ENCODE measurements at places on chromosomes 11 and 22.

- DNase-seq = no peak
Observed at GRCh38 chr11:2520736-2521035, 75.9 kb downstream of the KCNQ1 start.

- no peak for DNase-seq
Observed at GRCh38 chr11:123853038-123853437, 32.4 kb downstream of the TMEM225 start.

GRCh38 chr11:103825469-103825868 lies 211.0 kb upstream of the DDI1 start:
- no peak for DNase-seq

DNA sequence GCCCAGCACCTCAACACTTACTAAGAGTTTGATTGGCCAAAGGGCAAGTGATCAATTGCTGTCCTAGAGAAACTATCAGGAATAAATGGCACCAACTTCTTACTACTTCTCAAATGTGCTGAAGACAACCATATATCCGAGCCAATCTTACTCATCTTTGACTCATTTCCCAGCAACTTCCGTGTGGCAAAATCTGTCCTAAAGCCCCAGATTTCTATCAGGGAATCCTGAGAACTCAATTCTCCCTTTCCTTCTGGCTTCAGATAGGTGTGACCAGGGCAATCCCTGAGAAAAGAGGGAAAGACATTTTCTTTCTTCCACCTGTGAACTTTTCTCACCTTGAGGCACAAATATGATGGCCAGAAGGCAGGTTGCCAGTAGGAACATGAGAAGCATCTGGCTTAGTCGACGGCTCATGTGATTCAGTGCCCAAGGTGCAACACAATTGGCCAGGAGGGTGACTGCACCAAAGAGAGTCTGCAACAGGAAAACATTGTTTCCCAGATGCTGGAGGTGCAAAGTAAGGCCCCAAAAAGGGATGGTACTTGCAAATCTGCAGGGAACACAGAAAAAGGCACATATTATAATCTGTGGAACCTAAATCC lies 21.8 kb upstream of the SLC22A24 start:
- no peak for DNase-seq

DNA sequence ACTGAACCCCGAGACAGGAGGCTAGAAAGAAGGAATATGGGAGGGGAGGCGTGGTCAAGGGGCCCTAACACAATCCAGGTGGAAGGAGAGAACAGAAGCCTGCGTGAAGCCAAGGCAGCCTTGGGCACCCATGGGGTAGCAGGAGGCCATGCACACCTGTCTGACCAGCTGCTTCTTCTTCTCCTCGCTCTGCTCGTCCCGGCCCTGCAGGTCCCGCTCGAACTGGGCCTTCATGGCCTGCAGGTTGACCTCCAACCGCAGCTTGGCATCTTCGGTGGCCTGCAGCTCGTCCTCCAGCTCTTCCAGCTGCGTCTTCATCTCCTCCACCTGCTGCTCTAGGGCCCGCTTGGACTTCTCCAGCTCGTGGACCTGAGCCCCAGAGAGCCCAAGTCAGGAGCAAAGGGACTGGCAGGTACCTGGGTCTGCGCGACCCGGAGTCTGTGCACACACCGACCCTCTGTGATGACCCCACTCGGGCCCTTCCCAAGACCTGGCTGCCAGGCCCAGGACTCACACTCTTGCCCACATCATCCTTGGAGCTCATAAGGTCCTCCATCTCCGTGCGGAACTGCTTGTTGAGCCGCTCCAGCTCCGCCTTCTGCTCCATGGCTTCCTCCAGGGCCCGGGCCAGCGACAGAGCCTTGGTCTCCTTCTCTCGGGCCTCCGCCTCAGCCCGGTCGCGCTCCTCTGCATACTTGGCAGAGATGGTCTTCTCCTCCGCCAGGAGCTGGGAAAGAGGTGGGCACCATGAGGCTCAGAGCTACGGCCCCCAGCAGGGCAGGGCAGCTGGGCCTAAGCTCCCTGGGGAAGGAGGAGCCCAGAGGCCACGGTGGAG lies 35.9 kb downstream of the APOL1 start:
- no peak for DNase-seq

Data from NCI-H187 (cell line).